ENCODE measurements at places on chromosomes 6 and 20.

- no peak for DNase-seq
These were observed 81.3 kb upstream of the ARMC2 start for GRCh38 chr6:108766886-108767285.

GRCh38 chr20:43827940-43828562 is 86.6 kb upstream of the TOX2 start:
- DNase-seq, result no peak

- DNase-seq, result no peak
These were observed 18.7 kb downstream of the TFEB start for GRCh38 chr6:41716516-41717391.

DNA sequence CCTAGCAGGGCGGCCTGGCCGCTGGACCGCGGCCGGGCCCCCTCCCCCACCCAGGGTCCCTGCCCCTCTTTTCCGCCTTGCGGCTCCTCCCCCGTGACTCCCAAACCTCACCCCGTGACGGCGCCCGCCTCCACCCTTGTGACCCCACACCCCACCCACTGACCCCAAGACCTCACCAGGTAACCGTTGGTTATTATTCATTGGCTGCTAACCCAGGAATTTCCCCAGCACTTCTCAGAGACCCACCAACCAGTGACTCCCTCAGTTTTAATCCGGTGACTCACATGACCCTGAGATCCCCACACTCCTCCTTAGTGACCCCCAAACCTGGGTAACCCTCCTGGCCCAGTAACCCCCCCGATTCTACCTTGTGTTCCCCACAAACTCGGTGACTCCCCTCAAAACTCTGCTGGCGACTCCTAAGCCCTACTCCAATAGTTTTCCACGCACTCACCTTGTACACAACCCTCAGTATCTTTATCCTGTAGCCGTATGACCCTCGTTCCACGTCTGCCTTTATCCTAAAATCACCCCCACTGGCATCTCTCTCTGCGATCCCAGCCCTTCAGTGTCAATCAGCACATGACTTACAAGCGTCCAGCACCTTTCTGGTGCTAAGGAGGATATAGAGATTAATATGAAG is 534 bp downstream of the ZNF76 start:
- DNase-seq, result peak; percentile 45

DNA sequence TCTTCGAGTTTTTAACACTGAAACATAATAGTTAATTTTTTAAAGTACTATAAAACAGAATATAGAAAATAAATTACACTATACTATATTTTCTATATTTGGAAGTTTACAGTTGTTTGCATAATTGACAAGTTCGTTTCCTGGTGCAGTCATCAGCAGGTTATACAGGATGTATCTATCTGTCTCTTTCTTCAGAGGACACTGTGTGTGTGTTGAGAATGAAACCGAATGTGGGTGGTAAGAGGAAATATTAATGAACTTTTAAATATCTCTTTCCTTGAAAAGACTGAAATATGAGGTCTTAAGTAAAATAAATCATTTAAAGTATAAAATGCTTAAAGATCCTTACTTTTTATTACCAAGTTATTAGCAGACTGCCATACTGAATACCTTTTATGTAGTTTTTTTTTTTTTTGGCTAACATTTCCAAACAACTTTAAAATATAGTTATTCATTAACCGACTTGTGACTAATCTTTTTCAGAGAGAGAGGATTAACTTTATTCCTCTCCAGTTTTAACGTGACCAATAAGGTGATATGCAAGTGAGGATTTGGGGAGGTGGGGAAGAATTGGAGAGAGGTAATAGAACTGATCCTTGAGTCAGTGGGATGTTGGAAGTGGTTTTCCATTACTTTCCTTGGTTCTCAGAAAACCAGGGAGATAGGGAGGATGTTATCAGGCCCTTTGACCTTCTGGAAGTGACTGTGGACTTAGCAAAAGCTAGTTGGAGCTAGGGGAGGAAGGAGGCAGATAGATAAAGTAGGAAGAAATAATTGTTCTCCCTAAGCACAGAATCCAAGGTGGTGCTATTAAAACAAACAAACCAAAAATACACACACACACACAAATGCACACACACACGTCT is 380.0 kb upstream of the FLRT3 start:
- no peak for DNase-seq
